ENCODE measurements at places on chromosomes 4 and X. TPM values are rescaled to one million over a fixed set of nuclear protein-coding genes. Genes with fewer than 3 reads are reported as not detected.

LDB2 gene
- total RNA-seq: not detected

BRS3 gene
- not detected for total RNA-seq

SPANXN2 gene
- total RNA-seq: not detected

MAGEA2B gene
- not detected for total RNA-seq

TRPC3 gene
- total RNA-seq: not detected

TRPC5OS gene
- not detected for total RNA-seq

COX7B2 gene
- not detected for total RNA-seq

NCAPG gene
- total RNA-seq: 0.81 TPM

VEGFC gene
- not detected for total RNA-seq

GPR173 gene
- total RNA-seq: 0.16 TPM

UCP1 gene
- not detected for total RNA-seq

PAGE4 gene
- not detected for total RNA-seq

IL3RA gene
- 0.36 TPM for total RNA-seq

- no peaks in the 10 kb centered on the region for H3K4me1 ChIP-seq
- H3K4me3 ChIP-seq: no peak overlapping the region
- no peaks in the 10 kb centered on the region for H3K36me3 ChIP-seq
- no peaks in the 10 kb centered on the region for H3K27me3 ChIP-seq
- no peak for DNase-seq
- H3K27ac ChIP-seq: no peak overlapping the region
Measured at GRCh38 chr4:178937130-178937529, 1494.9 kb upstream of the AGA start.

- H3K36me3 ChIP-seq: no peaks in the 10 kb centered on the region
- no peak overlapping the region for H3K27ac ChIP-seq
Measured at GRCh38 chrX:95733426-95733825, 951.2 kb upstream of the DIAPH2 start.

- DNase-seq: peak; percentile 67
- peak overlapping the region; percentile 79 for H3K4me3 ChIP-seq
- H3K4me1 ChIP-seq: peaks cover 16% of the 10 kb centered on the region
Measured at GRCh38 chrX:40266490-40267333, 169.0 kb upstream of the BCOR start.

- no peaks in the 10 kb centered on the region for H3K4me1 ChIP-seq
- no peak for DNase-seq
- no peak overlapping the region for H3K4me3 ChIP-seq
- no peaks in the 10 kb centered on the region for H3K27me3 ChIP-seq
- peaks cover 20% of the 10 kb centered on the region for H3K36me3 ChIP-seq
Measured at GRCh38 chrX:3599802-3600430, 113.5 kb downstream of the PRKX start.

GRCh38 chrX:118522230-118522926, 26.8 kb downstream of the DOCK11 start:
- H3K36me3 ChIP-seq: peaks cover 7% of the 10 kb centered on the region
- H3K4me3 ChIP-seq: peak overlapping the region; percentile 75
- no peaks in the 10 kb centered on the region for H3K27me3 ChIP-seq
- H3K4me1 ChIP-seq: peaks cover 89% of the 10 kb centered on the region

DNA sequence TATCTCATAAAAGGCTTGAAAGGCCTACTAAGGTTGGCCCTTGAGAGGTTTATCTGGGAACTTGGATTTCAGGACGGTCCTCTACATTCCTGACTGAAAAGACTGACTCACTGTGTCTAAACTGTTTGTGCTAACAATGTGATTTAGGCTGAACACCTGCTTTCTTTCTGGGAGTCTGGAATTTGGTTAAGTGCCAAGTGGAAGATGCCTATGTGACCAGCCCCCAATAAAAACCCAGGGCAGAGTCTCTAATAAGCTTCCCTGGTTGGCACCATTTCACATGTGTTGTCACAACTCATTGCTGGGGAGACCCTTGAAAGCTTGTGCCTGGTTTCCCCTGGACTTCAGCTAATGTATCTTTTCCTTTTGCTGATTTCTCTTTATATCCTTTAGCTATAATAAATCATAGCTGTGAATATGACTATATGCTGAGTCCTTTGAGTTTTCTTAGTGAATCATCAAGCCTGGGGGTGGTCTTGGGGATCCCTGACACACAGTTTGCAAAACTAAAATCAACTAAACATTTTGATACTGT, 55.1 kb downstream of the GPR82 start:
- H3K27ac ChIP-seq: no peak overlapping the region
- DNase-seq: no peak
- H3K4me1 ChIP-seq: peaks cover 12% of the 10 kb centered on the region
- H3K27me3 ChIP-seq: no peaks in the 10 kb centered on the region

GRCh38 chr4:183783991-183784553, 121.0 kb upstream of the STOX2 start:
- H3K4me1 ChIP-seq: no peaks in the 10 kb centered on the region
- no peaks in the 10 kb centered on the region for H3K36me3 ChIP-seq
- no peak overlapping the region for H3K27ac ChIP-seq
- no peak for DNase-seq
- H3K27me3 ChIP-seq: peaks cover 16% of the 10 kb centered on the region
- no peak overlapping the region for H3K4me3 ChIP-seq

GRCh38 chrX:1564750-1565683, 26.4 kb upstream of the AKAP17A start:
- peaks cover 58% of the 10 kb centered on the region for H3K4me1 ChIP-seq
- no peaks in the 10 kb centered on the region for H3K36me3 ChIP-seq
- DNase-seq: no peak
- no peak overlapping the region for H3K4me3 ChIP-seq

- peaks cover 3% of the 10 kb centered on the region for H3K36me3 ChIP-seq
- no peak overlapping the region for H3K27ac ChIP-seq
- H3K27me3 ChIP-seq: no peaks in the 10 kb centered on the region
- no peaks in the 10 kb centered on the region for H3K4me1 ChIP-seq
- no peak for DNase-seq
Measured at GRCh38 chr4:13190093-13190721, 293.9 kb downstream of the RAB28 start.

GRCh38 chrX:627995-628394, 2.6 kb upstream of the SHOX start:
- peaks cover 13% of the 10 kb centered on the region for H3K4me1 ChIP-seq
- no peaks in the 10 kb centered on the region for H3K36me3 ChIP-seq
- no peak overlapping the region for H3K4me3 ChIP-seq
- no peak overlapping the region for H3K27ac ChIP-seq

- H3K27me3 ChIP-seq: no peaks in the 10 kb centered on the region
- no peak overlapping the region for H3K27ac ChIP-seq
- peak overlapping the region; percentile 34 for H3K4me3 ChIP-seq
- H3K36me3 ChIP-seq: peaks cover 29% of the 10 kb centered on the region
Measured at GRCh38 chrX:124362072-124362471, 15.7 kb downstream of the SH2D1A start.

- DNase-seq: no peak
- H3K36me3 ChIP-seq: peaks cover 2% of the 10 kb centered on the region
- H3K27ac ChIP-seq: peak overlapping the region; percentile 8
Measured at GRCh38 chr4:123408471-123409084, 12.0 kb downstream of the SPRY1 start.

DNA sequence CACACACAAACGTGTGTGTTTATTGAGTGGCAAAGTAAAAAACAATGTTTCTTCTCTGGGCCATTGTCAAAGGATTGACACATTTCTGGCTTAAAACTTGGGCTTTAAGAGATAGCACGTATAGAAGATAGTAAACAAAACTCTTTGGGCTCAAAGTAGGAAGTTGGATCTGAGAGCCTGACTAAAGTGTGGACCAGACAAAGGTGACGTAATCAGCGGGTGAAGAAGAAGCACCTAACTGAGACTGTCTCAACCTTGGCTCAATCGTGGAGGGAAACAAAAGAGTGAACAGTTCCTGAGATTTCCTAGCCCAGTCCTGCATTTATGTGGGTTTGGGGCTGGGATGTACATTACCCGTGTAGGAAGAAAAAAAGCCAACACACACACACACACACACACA, 13.7 kb downstream of the PFKFB1 start:
- no peak for DNase-seq
- H3K4me1 ChIP-seq: no peaks in the 10 kb centered on the region
- peaks cover 2% of the 10 kb centered on the region for H3K36me3 ChIP-seq
- no peak overlapping the region for H3K27ac ChIP-seq
- H3K27me3 ChIP-seq: no peaks in the 10 kb centered on the region

DNA sequence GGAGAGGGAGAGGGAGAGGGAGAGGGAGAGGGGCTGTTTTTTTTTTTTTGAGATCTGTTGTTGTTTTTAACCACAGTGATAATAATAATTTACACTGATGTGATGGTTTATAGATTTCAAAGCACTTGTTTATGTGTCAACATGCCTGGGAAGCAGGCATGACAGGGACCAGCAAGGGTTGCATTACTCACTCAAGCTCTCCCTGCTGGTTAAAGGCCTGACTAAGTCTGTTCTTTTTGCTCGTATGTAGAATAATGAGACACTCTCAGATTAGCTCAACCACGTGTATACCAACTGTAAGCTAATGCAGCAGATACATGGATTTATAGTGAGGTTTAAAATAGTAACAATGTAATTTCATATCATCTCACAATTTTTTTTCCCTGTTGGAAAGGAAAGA, 134.6 kb upstream of the BOD1L1 start:
- H3K36me3 ChIP-seq: no peaks in the 10 kb centered on the region
- H3K27me3 ChIP-seq: peaks cover 7% of the 10 kb centered on the region
- no peak overlapping the region for H3K4me3 ChIP-seq
- no peak overlapping the region for H3K27ac ChIP-seq
- H3K4me1 ChIP-seq: no peaks in the 10 kb centered on the region
- DNase-seq: no peak

- no peak overlapping the region for H3K4me3 ChIP-seq
- DNase-seq: no peak
- H3K4me1 ChIP-seq: no peaks in the 10 kb centered on the region
- peaks cover 26% of the 10 kb centered on the region for H3K27me3 ChIP-seq
- no peak overlapping the region for H3K27ac ChIP-seq
Measured at GRCh38 chr4:8897251-8898167, 25.9 kb upstream of the HMX1 start.

Measured in naive thymus-derived CD8-positive, alpha-beta T cell (primary cell).